ENCODE measurements at places on chromosomes 11 and 22.

- no peak for DNase-seq
Observed at GRCh38 chr22:17085277-17086181, 729 bp downstream of the IL17RA start.

DNA sequence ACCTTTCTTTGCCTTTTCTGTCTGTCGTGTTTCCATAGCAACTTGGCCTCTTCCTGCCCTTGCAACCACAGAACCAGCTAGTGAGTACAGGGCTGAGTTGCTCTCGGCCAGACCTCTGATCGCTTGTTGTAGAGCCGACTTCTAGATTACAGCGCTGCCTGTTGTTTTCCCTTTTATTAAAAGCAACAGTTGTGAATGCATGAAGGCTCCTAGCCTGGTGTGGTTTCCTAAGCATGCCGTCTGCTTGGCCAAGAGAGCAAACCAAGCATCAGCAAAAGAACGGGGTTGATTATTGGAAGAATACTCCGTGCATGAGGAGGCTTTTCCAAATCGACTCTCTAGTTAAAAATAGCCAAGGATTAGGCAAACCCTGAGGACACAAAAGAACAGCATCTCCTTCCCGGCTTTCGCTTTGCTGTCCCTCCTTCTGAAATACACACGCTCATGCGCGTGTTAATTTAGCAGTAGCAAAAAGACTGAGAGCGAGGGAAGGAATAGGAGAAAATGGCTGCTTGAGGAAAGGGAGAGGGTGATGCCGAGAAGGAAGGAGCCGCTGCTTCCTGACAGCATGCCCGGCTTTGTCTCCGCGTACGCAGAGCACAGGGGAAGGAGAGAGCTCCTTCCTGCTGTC lies 71.5 kb upstream of the TTC12 start:
- DNase-seq, result no peak

GRCh38 chr22:48452766-48453165 lies 1374.9 kb downstream of the BRD1 start:
- no peak for DNase-seq

DNA sequence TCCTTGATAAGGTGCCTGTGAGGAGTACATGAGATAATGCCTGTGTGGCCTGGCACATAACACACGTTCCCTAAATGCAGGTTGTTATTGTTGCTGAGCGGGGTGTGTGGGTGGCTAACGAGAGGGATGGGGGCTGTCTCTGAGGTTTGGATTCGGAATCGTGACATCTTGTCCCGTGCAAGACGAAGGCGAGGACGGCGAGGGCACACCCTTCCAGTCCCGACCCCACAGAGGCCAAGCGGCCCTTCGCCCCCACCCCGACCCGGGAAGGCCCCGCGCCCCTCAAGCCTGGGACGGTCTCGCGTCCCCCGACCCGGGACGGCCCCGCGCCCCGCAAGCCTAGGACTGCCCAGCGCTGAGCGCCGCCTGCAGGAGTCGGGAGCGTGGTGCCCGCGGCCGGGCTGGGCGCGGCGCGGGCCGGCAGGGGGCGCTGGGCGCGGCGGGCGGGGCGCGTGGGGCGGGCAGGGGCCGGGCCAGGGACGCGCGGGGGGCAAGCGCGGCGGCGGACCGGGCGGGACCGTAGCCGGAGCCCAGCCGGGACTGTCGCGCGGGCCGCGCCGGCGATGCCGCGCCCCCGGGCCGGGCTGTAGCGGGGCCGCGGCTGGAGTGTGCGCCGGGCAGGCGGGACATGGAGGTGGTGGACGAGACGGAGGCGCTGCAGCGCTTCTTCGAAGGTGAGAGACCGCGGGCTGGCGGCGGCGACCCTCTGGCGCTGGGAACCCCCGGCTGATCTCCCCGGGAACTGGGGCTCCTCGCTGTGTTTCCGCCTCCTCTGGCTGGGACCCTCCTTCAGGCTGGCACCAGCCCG lies at the start of gene MYRF:
Gene MYRF (plus strand): TSS at position 520 of the 808 bp plus-strand sequence. CDS start 109 bp downstream, at position 629.
- DNase-seq, result peak; percentile 56

DNA sequence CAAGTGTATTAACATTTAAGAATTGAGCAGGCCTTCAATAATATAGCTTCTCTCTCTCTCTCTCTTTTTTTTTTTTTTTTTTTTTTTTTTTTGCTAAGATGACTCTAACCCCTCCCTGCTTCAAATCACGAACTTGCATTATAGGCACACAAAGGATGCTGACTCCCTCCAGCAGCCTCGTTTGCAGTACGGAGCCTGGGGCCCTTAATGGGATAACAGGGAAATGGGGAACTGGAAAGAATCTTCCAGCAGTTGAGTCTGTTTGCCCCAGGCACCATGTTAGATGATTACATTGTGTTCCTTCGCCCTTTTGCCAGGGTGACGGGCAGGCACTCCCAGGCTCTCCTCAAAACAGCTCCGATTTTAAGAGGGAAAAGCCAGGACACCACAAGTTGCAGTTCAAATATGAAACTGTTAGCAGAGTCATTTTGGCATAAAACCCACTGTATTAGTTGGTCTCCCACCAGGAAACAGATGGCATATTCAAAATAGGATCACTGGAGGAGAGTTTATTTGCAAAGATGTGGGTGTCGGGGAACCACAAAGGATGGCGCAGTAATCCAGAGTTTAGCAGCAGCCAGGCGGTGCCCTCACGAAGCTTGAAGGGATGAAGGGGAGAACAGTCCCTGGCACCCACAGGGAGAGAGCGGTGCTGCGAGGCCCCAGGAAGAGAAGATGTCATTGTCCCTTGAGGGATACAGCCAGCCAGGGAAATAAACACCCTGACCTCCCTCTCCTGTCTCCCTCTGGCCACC lies 26.5 kb upstream of the TREH start:
- DNase-seq, result no peak

DNA sequence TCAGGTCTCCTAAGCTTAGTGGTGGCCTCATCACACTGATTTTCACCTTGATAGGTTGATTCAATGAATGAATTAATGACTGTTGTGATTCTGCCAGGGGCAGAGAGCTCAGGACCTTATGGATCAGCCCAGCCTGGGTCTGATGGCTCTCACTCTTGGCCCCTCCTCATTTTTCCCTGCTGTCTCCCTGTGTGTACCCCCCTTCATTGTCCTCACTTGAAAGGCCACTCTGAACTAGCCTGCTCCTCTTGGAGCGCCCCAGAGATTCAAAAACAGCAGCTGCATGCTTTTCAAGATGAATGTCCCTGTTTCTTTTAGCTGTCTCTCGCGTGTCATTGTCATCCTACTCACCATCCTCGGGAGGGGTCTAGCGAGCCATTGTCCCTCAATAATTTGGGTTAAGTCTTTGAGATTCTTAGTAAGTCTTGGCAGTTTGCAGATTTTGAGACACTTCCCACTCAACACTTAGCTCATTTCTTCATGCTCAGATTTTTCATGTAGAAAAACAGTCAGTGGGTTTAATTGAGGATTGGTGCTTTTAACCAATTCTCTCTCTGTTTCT lies 42.5 kb upstream of the MICAL2 start:
- DNase-seq, result no peak

DNA sequence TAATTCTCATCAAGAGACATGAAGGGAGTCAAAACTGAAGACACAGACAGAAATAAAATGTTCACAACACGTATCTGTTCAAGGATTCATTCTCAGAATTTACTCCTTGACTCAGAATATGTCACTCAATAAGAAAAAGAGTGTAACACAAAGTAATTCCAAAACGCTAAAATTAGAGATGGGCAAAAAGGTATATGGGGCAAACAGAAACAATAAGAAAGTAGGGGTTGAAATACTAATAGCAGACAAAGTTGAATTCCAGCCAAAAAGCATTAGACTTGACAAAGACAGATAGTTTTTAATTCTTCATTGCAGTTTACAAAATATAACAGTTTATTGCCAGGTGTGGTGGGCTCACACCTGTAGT lies 26.7 kb downstream of the GNB1L start:
- no peak for DNase-seq

DNA sequence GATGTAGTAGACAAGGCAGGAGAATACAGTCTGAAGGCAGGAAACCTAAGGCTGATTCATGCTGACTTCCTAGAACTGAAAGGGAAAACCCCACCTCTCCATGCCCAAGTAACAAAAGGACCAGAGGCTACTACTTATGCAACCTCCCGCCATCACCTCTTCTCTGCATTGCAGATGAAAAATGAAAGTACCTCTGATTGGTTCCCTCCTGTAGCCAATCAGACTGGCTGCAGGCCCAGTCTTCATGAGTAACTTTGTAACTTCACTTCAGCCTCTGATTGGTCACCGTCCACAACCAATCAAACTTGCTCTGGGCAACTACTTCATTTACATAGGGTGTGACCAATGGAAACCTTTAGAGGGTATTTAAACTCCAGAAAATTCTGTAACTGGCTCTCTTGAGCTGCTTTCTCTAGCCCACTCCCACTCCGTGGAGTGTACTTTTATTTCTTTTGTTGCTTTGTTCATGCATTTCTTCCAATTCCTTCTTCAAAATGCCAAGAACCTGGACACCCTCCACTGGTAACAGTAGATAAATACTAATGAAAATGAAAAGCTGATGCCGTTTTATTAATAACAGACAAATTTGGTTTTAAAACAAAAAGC lies 5.2 kb upstream of the MAP6 start:
- no peak for DNase-seq

GRCh38 chr11:20351136-20351535 lies 12.4 kb upstream of the HTATIP2 start:
- no peak for DNase-seq

GRCh38 chr22:23269441-23270211 lies 89.3 kb downstream of the BCR start:
- no peak for DNase-seq

- no peak for DNase-seq
Observed at GRCh38 chr22:34904486-34904885, 161.5 kb upstream of the ISX start.

GRCh38 chr11:120816711-120817110 lies 207.2 kb upstream of the TBCEL start:
- no peak for DNase-seq

DNA sequence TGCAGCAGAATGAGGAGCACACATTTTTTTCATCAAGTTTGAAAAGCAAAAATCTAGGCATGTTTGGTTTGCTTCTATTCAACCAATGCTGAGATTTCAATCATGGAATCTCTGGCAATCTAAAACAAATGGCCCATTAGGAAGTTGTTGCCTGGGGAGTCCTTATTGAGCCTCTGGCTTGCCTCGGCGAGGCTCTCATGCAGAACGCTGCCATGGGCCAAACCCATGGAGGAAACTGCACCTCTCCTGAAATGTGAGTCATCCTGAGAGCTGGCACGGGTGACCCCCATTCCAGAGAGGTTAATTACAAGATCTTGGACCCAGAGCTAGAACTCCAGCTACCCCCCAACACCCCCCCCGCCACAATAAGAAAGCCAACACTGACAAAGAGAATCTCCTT lies 80.7 kb downstream of the MN1 start:
- DNase-seq, result no peak

DNA sequence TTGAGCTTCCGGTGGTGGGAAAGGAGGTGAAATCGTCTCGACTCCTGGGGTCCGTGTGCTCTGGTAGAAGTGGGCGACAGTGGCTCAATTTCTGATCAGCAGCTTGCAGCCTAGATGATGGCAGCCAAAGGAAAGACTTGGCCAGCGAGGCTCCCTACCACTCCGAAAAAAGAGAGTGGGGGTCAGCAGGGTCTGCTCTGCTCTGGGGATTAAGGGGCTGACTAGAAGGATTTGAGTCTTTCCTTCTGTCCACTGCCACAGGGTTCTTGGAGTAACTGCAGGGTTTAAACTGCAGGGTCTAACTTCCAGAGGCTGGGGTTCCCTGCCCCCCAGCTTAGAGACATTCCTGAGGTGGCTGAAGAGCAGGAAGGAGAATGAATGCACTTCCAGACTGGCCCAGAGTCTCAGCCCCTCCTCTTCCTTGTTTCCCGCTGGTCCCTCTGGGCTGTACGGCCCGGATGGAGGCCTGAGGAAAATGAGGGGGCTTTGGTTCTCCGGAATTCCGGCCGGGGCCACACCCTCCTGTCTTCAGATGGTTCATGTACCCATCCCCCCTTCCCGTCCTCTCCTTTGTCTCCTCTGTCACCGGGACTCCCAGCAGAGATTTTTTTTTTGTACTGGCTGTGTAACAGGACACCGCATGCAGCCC lies 907 bp downstream of the SERPINH1 start:
- no peak for DNase-seq

DNA sequence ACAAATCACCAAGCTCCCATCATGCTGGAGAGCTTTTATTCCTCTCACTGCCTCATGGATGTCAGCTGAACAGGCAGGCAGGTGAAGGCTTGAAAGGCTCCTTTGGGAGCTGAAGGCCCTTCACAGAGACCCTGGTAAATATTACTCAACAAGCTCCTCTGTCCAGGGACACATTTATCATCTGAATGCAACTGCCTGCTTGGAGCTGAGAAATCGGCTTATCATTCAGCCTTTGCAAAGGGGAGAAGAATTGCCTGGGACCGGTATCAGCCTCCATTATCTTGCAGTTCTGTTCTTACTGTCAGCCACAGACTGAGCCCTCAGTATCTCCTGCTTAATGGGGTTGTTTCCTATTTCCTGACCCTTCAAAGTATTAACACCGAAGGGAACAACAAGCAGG lies 113.8 kb upstream of the PITPNB start:
- no peak for DNase-seq

GRCh38 chr11:73784080-73784634 lies 3.5 kb upstream of the MRPL48 start:
- no peak for DNase-seq

Measured in activated gamma-delta T cell treated with Interleukin-2 at 50 U/mL for 16 hours (primary cell).